ENCODE measurements at places on chromosomes 6 and 20. TPM values are rescaled to one million over a fixed set of nuclear protein-coding genes. Genes with fewer than 3 reads are reported as not detected.

- no peak for DNase-seq
Measured at GRCh38 chr6:160141001-160141726, 19.5 kb downstream of the SLC22A1 start.

DNA sequence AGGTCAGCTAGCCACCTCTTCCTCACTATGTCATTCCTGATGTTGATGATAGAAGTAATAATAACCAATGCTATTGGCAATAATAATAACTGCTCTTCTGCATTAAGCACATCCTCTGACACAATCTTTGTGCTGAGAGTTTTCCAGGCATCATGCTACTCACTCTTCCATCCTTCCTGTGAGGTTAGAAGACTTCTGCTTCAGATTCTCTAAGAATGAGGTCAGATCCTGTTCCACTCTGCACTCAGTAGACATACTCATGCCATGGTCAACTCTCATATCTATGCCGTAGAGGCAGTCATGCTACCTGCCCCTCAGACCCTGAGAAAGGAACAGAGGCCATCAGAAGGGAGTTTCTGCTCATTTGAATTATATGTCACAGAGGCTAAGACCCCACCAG is 98.1 kb upstream of the TOP1 start:
- no peak for DNase-seq

- DNase-seq = no peak
Measured at GRCh38 chr6:3310703-3311102, 52.0 kb downstream of the PSMG4 start.

CDSN gene
- total RNA-seq = not detected

CST5 gene
- not detected for total RNA-seq

Data from activated CD8-positive, alpha-beta memory T cell treated with anti-CD3 and anti-CD28 coated beads, Interleukin-2, amount 10 ng/mL, durations not matched to agents 7 days and 5 days (primary cell).